Activated T-cell treated with anti-CD3 and anti-CD28 coated beads for 24 hours (primary cell): ENCODE measurements at places on chromosomes 16 and 17.

GRCh38 chr16:914440-914839 lies 56.3 kb downstream of the LMF1 start:
- DNase-seq: no peak

GRCh38 chr17:28416703-28417311 lies 10.8 kb upstream of the SLC46A1 start:
- DNase-seq: peak; percentile 52

- no peak for DNase-seq
These were observed 50.8 kb upstream of the ZCCHC14 start for GRCh38 chr16:87543436-87544191.

- no peak for DNase-seq
These were observed 3.1 kb upstream of the TPPP3 start for GRCh38 chr16:67396159-67397035.

DNA sequence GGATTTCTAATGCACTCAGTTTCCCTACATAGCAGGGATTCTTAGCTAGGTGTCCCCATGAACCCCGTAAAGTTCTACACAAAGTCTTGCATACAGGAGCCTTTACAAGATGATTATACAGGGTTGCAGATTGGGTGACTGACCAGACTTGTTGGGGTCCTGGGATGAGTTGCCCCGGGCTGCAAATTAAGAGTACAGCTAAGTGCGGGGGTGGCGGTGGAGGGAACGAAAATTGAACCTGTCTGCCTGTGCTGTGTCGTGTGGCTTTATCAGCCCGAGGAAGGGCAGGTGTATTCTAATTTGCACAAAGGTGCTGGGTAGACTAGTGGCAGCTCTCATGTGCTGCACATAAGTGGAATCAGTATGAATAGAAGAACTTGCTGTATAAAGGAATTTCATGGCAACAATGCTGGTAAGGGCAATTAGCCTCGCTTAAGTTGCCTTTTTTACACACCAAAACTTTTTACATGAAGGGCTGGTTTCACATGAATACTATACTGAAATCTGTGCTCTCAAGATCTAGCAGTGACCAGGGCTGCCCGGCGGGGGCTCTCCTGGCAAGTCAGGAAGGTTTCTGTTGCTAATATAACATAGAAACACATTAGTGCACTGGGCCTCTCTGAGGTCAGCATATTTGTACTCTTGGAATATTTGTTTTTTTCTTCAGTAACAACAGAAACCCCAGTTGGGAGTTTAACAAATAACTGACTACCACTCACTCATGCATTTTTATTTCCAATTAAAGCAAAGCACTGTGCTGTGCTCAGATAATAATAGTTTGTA lies 50.7 kb downstream of the ADCY7 start:
- DNase-seq: no peak

DNA sequence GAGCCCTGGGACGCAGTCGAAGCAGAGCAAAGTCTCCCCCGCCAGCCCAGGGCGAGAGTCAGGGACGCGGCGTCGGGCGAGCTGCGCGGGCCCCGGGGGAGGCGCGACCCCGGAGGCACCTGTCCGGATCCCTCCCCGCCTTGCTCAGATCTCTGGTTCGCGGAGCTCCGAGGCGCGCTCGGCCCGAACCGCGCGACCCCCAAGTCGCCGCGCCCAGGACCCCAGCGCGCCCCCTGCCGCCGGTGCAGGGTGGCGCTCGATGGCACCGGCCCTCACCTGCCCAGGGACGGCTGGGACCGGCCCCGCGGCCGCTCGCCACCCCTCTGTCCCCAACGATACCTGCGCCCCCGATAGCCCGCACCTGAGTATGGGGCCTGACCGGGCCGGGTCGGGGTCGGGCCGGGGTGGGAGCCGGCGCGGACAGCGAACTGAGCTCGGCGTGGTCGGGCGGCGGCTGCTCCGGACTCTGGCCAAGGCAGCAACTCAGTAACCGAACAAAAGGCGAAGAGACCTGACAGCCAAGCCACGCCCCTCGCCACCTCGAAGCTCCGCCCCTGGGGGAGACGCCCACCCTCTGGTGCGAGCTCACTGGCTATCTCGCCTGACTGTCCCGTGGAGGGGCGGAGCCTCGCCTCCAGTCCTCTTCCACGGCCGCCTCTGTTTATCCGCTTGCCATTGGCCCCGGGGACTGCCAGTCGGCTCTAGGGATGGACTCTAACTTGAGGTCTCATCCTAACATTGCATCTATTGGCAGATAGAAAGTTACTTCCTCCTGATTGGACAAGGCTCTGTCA lies at the start of gene JUP:
JUP (minus strand) TSS at position 485 of the 794 bp plus-strand sequence. CDS start 14,857 bp downstream, outside the sequence.
- peak; percentile 83 for DNase-seq

DNA sequence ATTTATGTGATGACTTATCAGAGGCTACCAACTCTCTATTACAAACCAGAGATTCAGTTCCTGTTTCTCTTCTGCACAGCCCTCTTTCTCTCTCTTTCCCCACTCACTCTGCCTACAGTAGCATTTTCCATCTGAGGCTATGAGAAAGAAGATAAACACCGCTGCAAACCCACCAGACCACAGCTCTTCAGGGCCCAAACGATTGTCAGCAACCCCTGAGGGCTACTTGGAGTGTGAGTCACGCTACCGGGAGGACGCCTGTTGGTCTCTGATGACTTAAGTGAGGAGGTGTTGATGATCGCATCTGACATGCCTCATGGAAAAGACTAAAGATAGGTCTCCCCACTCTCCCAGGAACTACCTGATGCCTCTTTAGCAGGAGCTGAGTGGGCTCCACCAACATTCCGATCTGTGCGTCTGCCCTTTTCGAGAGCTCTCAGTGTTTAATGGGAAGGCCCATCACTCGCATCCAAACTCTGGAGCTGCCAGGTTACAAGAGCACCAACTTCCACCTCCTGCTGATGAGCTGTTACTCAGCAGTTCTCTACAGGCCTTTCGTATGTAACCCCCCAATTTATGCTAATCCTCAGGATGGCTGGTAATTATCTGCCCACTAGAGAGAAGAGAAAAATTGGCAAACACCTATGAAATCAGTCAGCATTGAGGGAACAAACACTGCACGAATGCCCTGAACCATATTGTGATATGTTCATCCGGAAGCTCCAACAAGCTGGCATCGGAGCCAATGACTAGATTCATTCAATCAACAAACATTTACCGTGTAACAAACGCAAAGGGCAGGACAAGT lies 9.2 kb downstream of the GRIN2A start:
- no peak for DNase-seq

DNA sequence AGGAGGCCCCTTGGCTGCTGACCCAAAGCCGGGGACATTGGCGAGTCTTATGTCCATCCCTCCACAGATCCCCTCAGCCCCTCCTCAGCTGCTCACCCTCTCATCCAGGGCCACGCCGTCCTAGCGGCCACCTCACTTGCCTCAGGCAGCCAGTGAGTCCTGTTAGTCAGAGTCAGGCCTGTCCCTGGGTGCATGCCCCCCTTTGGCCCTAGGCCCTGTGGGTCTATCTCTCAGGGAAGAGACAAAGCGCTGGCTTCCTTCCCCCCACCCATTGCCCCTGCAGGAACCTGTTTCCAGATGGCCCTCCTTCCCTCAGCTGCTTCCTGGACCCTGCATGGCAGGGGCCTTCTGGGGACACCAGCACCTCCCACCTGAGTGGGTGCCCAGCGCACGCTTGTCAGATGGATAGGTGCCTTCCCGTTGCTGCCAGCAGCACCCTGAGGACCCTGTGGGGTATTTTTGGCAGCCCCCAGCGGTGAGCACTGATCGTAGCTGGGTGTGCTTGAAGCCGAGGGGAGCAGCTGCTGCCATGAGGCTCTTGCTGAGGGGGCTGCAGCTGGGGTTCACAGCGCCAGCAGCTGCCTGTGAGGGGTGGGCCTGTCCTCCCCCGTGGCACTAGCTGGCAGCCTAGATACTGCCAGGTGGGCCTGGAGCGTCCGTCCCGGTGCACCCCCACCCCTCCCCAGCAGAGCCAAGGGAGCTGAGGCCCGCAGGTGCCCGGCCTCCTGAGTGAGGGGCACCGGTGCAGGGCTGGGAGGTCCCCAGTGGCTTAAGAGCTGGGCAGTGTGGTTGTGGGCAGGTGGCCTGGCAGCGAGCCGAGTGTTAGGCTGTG lies 8.4 kb downstream of the DBNDD1 start:
- DNase-seq: no peak
